ENCODE measurements at places on chromosomes 3 and 15.

DNA sequence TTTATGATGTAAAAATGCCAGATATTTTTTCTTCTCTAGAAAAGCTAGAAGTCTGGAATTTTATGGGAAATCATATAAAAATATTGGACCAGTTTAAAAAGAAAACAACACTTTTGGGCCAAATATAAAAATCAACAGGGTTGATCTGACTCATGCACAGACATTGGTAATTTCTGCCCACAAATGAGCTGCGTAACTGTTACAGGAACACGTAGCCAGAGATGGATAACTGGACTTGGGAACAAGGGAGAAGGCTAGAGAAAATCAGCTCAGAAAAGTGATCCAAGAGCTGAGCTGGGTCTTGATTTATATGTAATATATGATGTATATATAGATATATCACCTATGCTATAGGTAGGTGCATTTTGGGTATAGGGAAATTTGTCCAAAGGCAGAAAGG lies 36.8 kb upstream of the NAALADL2 start:
- DNase-seq = no peak

GRCh38 chr15:31145271-31145911 lies 43.9 kb upstream of the TRPM1 start:
- no peak for DNase-seq

- DNase-seq = no peak
Observed at GRCh38 chr15:52624262-52624661, 54.9 kb downstream of the ATOSA start.

- DNase-seq = no peak
Observed at GRCh38 chr3:40366203-40367162, 20.5 kb upstream of the ENTPD3 start.

GRCh38 chr3:9627901-9628633 lies 21.2 kb upstream of the MTMR14 start:
- DNase-seq = no peak

- DNase-seq = no peak
Observed at GRCh38 chr3:15206662-15207576, 873 bp downstream of the CAPN7 start.

- no peak for DNase-seq
Observed at GRCh38 chr3:98555025-98555379, 23.2 kb downstream of the GPR15 start.

DNA sequence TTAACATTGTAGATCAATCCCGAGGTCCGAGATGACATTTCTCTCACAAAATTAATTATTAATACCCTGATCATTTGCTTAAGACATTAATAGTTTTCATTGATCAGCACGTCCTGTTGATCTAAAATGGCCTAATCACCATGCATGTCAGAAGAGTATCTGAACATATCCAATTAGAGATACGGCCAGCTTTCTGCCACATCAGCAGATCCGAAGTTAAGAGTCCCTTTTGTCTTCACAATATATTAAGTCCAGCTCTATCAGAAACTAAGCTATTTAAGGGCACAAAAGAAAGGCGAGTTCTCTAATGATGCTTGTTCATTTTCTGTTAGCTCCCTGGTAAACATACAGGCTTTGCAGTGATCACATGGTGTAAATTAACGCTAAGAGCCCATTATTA lies 470.3 kb downstream of the CNTN4 start:
- no peak for DNase-seq

DNA sequence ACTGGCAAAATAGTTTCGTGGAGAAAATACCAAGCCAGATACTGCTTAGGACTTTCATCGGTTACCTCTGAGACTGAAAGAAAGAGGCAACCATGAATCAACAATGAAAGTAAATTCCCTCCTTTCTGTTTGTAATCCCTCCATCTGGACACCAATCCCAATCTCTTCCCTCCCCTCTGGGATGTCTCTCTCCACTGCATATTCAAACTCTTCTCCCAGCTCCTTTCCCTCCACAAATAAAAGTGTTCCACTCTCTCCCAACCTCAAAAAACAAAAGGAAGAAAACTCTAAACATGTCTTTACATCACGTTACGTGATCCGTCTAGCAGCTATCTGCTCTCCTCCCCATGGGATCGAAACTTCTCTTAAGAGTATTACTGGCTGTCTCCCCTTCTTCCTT lies 55.2 kb downstream of the PRTG start:
- DNase-seq = no peak

GRCh38 chr3:38031022-38031994 lies 1.9 kb upstream of the PLCD1 start:
- DNase-seq = no peak

DNA sequence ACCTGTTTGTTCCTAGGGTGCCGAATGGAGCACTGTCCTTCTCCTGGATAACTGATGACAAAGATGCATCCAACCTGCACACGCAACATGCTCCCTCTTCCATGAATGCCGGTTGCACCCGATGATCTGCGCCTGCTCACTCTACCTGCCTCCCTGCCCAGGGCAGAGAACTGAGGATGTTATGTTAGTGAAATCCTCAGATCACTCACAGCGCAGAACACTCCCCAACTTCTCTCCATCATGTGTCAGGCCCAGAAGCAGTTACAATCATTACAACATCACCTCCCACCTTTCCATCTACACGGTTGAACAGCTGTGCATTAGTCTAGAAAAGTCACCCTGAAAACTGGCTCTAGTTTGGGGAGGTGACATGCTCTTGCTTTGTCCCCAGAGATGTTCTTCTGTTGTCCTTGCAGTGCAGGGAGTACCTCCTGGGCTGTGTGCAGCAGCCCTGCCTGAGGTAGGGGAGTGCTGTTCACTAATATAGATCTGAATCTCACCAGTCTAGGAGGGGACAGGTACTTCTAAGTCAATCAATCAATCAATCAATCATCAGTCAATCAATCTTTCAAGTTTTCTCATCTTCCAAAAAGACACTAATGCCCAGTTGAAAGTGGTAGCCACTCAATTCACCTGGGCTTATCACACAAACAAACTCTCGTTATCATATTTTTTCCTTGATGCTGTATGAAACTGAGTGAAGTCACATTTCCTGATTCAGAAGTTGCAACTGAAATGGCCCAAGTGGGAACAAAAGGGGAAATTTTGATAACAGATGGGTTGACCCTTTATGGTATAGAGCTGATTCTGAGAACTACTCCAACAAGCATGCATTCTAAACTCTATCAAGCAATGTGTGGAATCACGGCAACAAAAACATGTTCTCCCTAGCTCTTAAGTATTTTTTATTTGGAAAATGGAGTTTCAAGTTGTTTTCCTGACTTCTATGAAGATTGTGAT lies 15.4 kb upstream of the ISLR start:
- no peak for DNase-seq

DNA sequence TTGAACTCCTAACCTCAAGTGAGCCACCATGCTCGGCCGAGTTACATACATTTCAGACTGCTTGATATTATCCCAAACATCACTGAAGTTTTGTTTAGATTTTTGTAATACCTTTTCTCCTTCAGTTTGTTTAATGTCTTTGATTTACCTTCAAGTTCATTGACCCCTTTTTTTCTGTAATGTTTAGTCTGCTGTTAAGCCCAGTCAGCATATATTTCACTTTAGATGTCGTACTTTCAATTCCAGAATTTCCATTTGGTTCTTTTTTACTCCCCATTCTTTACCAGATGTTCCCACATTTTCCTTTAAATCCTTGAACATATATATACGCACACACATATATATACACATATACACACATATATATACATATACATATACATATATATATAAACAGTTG lies 59.1 kb upstream of the CTDSPL2 start:
- DNase-seq = no peak

DNA sequence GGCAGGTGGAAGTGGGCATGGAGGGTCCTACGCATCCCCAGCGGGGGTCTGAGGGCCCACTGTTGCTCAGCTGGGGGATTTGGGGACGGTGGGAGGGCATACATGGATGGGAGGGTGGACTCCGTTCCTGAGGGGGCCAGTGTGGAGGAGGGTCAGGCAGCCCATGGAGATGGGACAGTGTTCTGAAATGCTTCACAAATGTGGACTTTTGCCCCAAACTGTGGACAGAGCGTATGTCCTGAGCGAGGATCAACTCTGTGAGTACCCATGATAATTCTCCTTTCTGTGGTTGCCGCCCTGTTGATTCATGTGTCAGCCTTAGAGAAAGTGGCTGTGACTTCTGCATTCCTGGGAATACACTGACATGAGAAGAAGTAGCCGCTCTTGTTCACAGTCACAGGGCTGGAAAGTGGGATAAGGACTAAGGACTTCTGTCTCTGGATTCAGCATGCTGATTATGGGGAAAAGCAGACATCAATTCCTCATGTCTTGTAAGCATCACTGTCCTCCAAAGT lies 33.4 kb downstream of the SMAD3 start:
- DNase-seq = no peak
